ENCODE measurements at places on chromosomes 3 and 15.

DNA sequence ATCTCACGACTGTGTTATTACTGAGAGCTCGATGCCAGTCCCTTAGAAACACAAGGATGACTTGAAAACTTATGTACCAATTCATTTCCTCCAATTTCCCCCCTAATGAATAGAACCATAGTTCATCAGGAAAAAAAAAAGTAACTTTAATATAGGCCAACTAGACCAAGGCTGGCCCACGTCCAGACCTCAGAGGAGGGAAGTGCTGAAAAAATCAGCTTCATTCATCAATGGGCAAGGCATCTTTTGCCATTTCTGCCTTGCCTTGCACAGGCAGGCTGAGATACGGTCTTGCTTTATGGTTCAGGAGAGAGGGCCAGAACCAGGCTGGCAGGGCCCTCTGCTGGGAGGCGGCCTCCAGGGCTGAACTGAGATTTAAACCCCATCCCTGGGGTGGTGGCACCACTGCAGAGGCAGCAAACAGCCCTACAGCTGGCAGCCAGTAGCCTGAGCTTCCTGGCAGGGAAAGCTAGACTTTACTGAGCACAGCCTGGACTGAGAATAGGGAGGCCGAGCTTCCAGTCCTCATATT, 104.1 kb upstream of the TNFAIP8L3 start:
- DNase-seq, result no peak

DNA sequence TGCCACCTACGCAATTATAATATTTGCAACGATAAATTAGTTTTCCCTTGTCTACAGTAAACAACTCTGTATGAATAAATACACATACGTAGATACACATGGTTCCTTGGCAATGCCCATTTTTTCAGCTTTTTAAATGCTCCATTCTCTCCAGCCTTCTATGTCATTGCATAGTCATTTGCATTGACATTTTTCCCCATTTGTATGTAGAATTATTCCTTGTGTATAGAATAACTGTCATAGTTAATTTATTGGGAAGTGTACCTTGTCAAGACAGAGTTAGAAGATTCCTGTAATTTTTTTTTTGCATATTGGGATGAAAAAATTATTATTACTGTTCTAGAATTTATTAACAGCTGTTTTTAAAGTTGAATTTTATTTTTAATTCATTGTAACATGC, 736.7 kb upstream of the DPPA4 start:
- DNase-seq, result no peak

GRCh38 chr3:72196377-72196929, 411.5 kb upstream of the PROK2 start:
- no peak for DNase-seq

GRCh38 chr3:151393146-151393830, 8.7 kb upstream of the P2RY12 start:
- DNase-seq, result no peak

DNA sequence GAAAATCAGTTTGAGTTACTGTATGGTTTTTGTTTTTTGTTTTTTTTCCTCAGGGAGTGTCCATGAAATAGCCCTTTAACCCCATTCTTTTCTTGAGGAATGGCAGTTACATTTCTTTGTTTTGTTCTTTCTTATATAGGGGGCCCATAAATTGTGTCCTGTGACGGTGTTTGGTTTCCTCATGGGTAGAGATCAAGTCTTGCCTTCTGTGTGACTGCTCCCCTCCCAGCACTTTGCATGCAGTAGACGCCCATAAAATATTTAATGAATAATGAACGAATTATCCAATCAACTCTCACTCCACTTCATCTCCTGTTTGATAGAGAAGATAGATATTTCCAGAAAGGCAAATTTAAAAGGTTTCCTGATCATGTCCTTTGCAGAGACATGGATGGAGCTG, 78.1 kb downstream of the CADPS start:
- DNase-seq, result no peak

DNA sequence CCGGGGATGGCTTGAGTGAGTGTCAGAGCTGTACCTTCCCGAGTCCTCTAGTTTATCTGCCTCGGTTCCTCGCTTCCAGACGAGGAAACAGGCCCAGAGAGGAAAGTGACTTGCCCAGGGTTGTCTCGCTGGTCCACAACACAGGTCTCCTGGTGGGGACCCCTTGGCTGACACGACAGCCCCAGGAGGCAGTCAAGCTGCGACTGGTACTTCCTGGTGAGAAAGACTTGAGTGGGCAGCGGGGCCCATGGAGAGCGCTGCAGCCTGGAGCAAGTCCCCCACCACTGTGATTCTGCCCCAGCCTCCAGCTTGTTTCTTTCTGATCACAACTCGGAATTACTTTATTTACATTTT, 600 bp upstream of the CHRNA5 start:
- DNase-seq, result no peak

DNA sequence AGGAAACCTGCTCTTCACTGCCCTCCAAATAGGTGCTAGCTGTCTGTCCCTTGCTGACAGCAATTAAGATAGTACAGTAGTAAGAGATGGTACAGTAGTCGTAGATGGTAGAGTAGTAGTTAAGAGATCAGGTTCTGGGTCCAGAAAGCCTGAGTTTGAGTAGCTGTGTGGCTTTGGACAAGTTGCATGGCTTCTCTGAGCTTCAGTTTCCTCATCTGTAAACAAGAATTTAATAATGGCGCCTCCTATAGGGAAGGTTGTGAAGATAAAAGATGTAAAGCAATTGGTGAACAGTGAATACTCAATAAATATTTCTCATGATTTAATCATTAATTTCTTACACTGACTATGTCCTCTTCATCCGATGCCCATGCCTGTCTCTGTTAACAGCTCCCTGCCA, 86.9 kb upstream of the BCL6 start:
- no peak for DNase-seq

GRCh38 chr3:54949491-54950044, 21.7 kb upstream of the LRTM1 start:
- no peak for DNase-seq

GRCh38 chr15:50100486-50100885, 18.5 kb downstream of the ATP8B4 start:
- no peak for DNase-seq

DNA sequence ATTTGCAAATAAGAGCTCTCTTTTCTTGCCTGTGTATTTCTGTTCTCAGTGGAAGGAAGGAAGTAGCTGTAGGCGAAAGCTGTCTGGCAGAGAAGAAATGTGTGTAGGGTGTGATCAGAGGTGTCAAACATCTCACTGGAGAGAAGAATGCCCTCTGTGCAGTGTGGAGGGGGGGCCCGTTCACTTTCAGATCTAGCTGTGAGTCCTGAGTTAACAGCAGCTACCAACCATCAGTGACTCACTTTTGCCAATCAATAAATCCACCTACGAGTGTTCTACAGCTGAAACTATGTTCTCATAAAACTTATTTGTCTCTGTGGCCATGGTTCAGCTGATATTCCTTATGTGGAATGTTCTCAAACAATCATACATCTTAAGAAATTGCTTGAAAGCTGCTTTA, 103.7 kb downstream of the FRMD4B start:
- no peak for DNase-seq

- no peak for DNase-seq
Observed at GRCh38 chr15:89808160-89808870, 6.3 kb downstream of the ANPEP start.

- DNase-seq, result no peak
Observed at GRCh38 chr3:168812234-168812633, 716.5 kb upstream of the GOLIM4 start.

DNA sequence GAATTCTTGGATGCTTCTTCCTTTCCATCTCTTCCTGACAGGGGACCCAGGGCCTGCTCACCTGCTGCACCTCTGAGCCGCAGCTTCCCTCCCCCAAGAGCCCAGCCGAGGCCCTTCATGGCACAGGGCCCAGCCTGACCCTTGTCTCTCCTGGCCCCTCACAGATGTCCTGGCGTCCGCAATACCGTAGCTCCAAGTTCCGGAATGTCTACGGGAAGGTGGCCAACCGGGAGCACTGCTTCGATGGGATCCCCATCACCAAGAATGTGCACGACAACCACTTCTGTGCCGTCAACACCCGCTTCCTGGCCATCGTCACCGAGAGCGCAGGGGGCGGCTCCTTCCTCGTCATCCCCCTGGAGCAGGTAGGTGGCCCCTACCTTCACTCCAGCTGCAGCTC, 66.2 kb downstream of the CORO2B start:
- DNase-seq, result no peak

DNA sequence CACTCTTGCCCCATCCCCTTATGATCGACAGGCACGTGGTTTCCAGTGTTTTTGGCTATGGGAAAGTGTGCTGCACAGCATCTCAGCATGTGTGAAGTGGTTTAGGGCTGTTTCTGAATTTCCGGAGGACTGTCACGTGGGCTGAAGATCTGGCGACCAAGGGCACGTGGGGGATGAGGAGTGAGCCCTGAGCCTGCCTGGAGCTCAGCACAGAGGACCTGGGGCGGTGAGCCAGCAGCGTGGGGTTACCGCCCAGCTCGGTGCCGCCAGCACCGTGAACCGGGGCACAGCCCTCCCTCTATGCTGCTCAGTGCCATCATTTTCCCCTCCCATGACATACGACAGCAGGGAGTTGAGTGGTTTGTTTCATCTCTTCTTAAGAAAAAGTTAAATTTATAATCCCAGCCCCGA, 150.2 kb downstream of the DNAJB8 start:
- DNase-seq, result peak; percentile 44

- DNase-seq, result no peak
Observed at GRCh38 chr3:57659806-57660439, 33.0 kb downstream of the DENND6A start.

- no peak for DNase-seq
Observed at GRCh38 chr3:13224967-13225366, 151.7 kb upstream of the IQSEC1 start.

GRCh38 chr15:72271895-72272212, 500 bp downstream of the PARP6 start:
- no peak for DNase-seq

DNA sequence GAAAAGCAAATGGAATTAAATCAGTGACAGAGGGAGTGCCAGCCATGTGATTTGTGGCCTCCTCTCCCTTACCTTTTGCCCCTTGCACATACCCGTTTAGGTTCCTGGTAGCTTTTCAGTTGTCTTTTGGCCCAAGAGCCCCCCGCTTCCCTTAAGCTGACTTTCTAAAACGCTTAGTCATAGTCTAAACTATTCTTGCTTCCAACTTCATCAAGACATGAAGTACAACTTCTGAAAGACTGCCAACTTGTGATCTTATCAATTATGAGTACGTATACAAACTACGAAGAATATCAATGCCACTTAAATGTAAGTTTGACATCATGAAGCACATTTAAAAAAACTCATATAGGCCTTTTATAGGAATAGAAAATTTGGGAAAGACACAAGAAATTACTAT, 61.9 kb downstream of the EIF3J start:
- no peak for DNase-seq

GRCh38 chr3:106691476-106691875, 685.8 kb upstream of the CCDC54 start:
- no peak for DNase-seq

DNA sequence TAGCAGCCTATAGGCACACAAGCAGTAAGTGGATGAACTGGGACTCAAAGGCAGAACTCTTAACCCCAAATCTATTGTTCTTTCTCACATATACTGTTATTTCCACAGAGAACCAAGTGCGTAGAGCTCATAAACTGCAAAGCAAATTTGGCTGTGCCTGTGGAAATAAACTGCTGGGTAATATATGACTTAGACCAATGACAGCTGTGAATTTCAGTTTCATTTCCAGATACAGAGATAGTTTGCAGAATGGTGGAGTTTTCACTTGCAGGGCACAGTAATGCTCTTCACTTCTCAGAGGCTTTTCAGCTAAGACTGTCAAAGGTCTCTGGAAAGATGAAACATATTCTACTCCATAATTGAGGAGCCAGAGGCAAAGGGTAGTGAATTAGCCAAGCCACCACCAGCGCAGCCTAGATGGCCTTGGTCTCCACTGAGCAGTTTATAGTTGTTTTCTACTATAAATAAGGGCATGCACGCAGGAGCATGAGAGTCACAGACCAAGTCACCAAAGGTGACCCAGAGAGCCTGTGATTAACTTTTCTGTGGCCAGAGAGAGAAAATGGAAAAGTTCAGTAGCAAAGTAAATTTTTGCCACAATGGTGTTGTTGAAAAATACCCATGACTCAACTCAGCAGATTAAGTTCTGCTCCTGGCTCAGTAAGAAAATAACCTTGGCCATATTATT, 180.7 kb upstream of the GRM7 start:
- no peak for DNase-seq

DNA sequence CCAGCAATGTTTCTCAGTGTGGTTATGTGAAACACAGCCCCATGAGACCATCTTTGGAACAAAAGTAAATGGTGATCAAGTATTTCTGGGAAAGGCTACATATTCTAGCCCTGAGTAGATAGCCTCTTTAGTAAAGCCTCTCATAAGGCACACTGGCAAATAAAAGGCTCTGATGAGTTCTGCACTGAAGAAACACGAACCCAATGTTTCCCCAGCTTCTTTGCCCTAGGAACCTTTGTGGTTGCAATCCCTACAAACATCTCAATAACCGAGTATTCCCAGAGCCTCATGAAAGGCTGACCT, 41.8 kb downstream of the RAB6B start:
- DNase-seq, result no peak

DNA sequence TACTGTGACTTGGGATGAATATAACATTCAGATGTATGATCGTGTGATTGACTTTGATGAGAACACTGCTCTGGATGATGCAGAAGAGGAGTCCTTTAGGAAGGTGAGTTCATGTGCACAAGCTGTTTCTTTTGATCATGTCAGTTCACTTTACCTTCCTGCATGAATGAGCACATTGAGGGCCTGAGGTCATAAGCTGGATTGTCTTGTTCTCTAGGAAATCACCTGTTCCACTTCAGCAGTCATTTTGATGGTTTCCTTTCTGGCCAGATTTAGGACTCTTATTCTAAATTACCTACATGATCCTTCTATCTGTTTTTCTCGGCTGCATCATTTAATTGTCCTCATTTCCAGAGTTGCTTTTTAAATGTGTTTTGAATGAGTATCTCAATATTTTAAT, 4.1 kb downstream of the RCN2 start:
- DNase-seq, result no peak

DNA sequence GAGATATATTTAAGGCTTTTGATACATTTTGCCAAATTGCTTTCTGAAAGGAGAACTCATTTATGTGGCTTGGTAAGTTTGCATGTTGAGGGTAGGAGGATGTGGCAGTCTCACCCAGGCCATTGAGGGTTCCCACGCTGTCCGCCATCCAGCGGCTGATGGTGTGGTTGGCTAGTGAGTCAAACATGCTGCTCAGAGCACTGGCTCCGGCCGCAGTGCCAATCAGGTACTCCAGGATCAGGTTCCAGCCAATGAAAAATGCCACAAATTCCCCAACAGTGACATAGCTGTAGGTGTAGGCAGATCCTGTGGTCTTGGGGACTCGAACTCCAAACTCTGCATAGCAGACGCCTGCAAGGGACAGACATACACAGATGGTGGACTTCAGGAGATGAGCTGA, 82.3 kb downstream of the CLDN11 start:
- no peak for DNase-seq

GRCh38 chr15:74202452-74203401, at the start of gene STRA6:
STRA6 (minus strand) TSS chr15:74202787; CDS start chr15:74202267, 520 bp downstream.
- no peak for DNase-seq

DNA sequence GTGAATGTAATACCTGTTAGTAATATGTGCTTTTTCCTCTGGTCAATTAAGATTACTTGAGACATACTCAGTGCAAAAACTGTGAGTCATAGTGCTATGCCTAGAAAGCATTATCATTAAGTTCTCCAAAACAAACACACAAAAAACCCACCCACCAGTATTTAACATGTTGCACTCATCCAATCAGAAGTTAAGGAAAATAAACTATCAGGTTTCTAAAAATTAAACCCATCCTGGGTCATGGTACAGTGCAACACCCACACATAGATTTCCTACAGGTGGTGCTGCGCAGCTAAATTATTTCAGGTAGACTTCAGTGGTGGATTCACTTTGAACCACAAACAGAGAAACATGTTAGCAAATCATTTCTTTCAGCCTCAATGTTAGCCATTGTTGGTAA, 264.4 kb upstream of the VEPH1 start:
- no peak for DNase-seq

Measured in T-helper 22 cell (primary cell).